ENCODE measurements at places on chromosomes 5 and 9. TPM values are rescaled to one million over a fixed set of nuclear protein-coding genes. Genes with fewer than 3 reads are reported as not detected.

DNA sequence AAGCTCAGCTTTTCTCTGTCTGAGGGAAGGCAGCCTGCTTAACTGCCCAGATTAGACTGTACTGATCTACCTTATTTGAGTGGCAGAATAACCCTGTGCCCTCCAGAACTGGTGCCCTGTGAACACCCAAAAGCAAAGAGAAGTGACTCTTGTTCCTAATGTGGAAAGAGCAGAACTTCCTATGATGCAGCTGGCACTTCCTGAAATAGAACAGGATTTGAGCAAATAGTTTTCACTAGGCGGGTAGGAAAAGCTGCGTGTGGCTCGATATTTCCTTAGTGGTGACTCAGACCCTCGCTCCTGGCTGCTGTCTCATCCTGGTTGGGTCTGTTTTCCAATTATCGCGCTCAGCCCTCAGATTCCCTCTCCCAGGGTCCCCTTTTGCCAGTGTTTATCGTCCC lies 89.9 kb downstream of the SH3TC2 start:
- peaks cover 8% of the 10 kb centered on the region for H3K4me1 ChIP-seq
- no peak overlapping the region for H3K27ac ChIP-seq
- no peaks in the 10 kb centered on the region for H3K36me3 ChIP-seq
- H3K27me3 ChIP-seq, result no peaks in the 10 kb centered on the region
- no peak overlapping the region for H3K4me3 ChIP-seq

Gene SPATA31E1
- polyA plus RNA-seq, result not detected

DNA sequence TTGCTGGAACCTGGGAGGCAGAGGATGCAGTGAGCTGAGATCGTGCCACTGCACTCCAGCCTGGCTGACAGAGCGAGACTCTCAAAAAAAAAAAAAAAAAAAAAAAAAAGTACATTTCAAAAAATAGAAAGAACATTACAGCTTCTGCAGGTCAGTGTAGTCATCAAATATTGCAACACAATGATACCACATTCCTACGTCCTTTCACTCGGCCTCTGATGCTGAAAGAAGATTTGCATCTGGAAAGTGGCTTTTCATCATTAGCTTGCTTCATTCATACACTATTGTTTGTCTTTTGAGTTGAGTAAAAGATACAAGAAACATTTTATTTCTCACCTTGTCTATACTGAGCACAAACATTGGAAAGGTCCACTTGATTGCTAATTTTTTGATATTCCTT lies 59.6 kb upstream of the CPLANE1 start:
- H3K27ac ChIP-seq, result no peak overlapping the region
- peaks cover 79% of the 10 kb centered on the region for H3K36me3 ChIP-seq
- no peaks in the 10 kb centered on the region for H3K4me1 ChIP-seq
- H3K27me3 ChIP-seq, result no peaks in the 10 kb centered on the region

GRCh38 chr5:35063414-35063813 lies 15.7 kb upstream of the AGXT2 start:
- no peak overlapping the region for H3K27ac ChIP-seq
- H3K27me3 ChIP-seq, result no peaks in the 10 kb centered on the region
- H3K36me3 ChIP-seq, result no peaks in the 10 kb centered on the region
- no peaks in the 10 kb centered on the region for H3K4me1 ChIP-seq

GRCh38 chr5:159262472-159262858 lies 625 bp upstream of the UBLCP1 start:
- peaks cover 7% of the 10 kb centered on the region for H3K4me1 ChIP-seq
- peak overlapping the region; percentile 87 for H3K27ac ChIP-seq

Gene SPATA31C1
- not detected for polyA plus RNA-seq

- H3K36me3 ChIP-seq, result no peaks in the 10 kb centered on the region
- H3K4me3 ChIP-seq, result no peak overlapping the region
- no peaks in the 10 kb centered on the region for H3K27me3 ChIP-seq
Observed at GRCh38 chr9:36315283-36315682, 57.0 kb upstream of the GNE start.

Data from cardiac muscle cell (in vitro differentiated cells and primary cell).